ENCODE measurements at places on chromosomes 13 and 19. TPM values are rescaled to one million over a fixed set of nuclear protein-coding genes. Genes with fewer than 3 reads are reported as not detected.

Gene PRR22
- total RNA-seq: 0.28 TPM

Gene CGB2
- not detected for total RNA-seq

Gene DCLK1
- total RNA-seq: 1.8 TPM

Gene PEAK3
- not detected for total RNA-seq

All from smooth muscle cell of bladder (primary cell).